RWPE2 (cell line): ENCODE measurements at places on chromosomes 1 and 21.

- DNase-seq: no peak
Observed at GRCh38 chr1:219086956-219087469, 86.7 kb upstream of the LYPLAL1 start.

- DNase-seq: no peak
Observed at GRCh38 chr1:85934516-85934915, 222.1 kb downstream of the COL24A1 start.

- DNase-seq: no peak
Observed at GRCh38 chr1:234989019-234989418, 139.6 kb downstream of the TOMM20 start.

GRCh38 chr1:221241157-221241556 is 361.9 kb downstream of the HLX start:
- no peak for DNase-seq
